ENCODE measurements at places on chromosomes 6 and 20.

- no peaks in the 10 kb centered on the region for H3K4me1 ChIP-seq
- H3K4me3 ChIP-seq, result no peak overlapping the region
- peaks cover 11% of the 10 kb centered on the region for H3K27me3 ChIP-seq
- H3K27ac ChIP-seq, result no peak overlapping the region
These were observed 56.6 kb upstream of the SMOC2 start for GRCh38 chr6:168384045-168385036.

DNA sequence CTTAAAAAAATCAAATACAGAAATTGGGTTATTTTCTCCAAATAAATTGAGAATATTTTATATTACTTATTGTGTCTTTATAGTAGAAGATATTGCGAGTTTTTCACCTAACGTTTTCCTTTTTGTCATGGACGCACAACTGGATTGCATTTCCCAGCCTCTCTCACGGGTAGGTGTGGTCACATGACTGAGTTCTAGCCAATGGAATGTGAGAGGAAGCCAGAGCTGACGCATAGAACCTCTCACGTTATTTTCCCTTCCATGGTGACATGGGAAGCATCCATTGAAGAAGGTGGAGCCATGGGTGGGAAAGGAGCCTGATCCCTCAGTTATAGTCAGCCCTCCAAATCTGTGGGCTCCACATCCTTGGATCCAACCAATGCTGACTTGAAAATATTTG lies 155.9 kb upstream of the UST start:
- H3K4me1 ChIP-seq, result peaks cover 5% of the 10 kb centered on the region
- no peak for DNase-seq
- no peak overlapping the region for H3K4me3 ChIP-seq
- no peak overlapping the region for H3K27ac ChIP-seq
- H3K27me3 ChIP-seq, result no peaks in the 10 kb centered on the region
- H3K36me3 ChIP-seq, result no peaks in the 10 kb centered on the region

DNA sequence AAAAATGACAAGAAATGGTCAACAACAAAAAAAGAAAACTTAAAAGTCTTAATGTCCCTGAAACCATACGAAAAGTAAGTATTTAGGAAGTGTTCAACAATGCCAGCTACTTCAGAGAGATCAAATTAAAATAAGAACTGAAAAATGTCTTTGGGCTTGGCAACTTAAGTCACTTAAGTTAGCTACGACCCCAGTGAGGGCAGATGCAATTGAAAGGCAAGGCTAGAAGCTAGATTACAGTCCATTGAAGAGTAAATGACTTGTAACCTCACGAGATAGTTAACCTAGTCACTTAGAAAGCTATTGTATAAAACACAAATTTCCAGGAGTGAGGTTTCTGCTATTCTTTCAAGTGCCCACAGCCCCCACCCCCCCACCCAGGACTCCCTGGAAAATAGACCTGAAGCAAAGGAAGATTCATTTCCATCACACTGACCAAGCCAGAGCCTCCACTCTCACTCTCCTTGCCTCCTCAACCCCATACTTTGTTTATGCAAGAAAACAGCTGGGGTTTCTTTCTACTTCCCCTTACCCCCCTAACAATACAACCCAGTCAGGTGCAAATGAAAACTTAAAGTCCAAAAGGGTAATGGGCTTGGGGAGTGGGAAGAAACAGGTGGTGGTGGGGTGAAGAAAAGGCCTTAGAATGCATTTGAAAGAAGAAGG lies 14.6 kb downstream of the RTN4IP1 start:
- no peaks in the 10 kb centered on the region for H3K4me1 ChIP-seq
- H3K4me3 ChIP-seq, result no peak overlapping the region
- H3K27me3 ChIP-seq, result no peaks in the 10 kb centered on the region
- peaks cover 13% of the 10 kb centered on the region for H3K36me3 ChIP-seq
- no peak overlapping the region for H3K27ac ChIP-seq

DNA sequence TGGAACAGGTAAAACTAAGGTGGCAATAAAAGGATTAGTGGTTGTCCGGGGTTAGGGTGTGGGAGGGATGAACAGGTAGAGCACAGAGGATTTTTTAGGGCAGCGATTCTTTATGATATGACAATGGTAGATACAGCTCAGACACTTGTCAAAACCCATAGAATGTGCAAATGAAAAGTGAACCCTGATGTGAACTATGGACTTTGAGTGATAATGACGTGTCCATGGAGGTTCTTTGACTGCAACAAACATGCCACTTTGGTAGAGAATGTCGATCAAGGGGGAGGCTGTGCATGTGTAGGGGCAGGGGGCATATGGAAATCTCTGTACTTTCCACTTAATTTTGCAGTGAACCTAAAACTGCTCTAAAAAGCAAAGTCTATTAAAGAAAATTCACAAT lies 100.7 kb downstream of the LAMP5 start:
- no peak overlapping the region for H3K4me3 ChIP-seq
- peaks cover 2% of the 10 kb centered on the region for H3K27me3 ChIP-seq

All from lower lobe of right lung (tissue), 2 donors.